Uterus (tissue), 4 donors: ENCODE measurements at places on chromosomes 2 and 18. TPM values are rescaled to one million over a fixed set of nuclear protein-coding genes. Genes with fewer than 3 reads are reported as not detected.

DNA sequence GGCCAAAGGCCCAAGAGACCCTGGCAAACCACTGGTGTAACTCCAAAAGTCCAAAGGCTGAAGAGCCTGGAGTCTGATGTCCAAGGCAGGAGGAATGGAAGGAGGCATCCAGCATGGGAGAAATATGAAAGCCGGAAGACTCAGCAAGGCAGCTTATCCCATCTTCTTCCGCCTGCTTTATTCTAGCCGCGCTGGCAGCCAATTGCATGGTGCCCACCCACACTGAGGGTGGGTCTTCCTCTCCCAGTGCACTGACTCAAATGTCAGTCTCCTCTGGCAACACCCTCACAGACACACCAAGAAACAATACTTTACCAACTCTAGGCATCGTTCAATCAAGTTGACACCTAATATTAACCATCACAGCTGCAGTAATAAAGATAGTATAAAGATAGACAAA is 34.1 kb downstream of the MAPK4 start:
- DNase-seq, result no peak

DNA sequence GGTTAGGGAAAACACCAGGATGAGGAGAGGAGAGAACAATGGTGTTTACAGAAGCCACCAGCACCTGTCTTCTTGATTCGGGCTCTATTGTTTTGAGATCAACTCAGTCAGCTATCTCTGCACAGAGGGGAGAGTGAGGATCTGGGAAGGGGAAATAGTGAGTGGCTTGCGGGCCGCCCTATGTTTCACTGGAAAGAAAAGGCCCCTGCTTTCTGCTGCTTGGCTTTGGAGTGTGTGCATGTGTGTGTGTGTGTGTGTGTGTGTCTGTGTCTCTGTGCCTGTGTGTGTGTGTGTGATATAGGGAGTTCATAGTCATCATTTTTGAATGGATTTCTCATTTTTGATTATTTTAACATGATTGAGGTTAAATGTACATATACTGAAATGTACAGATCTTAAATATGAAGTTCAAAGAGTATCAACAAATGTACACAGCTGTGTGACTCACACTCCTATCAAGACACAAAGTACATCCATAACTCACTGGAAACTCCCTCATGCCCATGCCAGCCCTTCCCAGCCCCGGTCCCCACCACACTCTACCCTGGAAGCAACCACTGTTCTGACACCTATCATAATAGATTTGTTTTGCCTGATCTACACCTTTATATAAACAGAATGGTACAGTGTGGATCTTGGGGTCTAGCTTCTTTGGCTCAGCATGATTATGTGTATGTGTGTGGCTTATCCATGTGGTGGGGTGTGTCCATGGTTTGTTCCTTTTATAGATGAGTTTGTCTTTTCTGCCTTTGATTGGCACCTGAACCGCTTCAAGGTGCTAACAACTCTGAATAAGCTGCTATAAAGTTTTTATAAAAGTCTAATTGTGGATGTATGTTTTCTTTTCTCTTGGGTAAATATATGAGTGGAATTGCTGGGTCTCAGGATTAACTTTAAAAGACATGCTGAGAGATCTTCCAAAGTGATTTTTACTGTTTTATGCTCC is 258.3 kb downstream of the SETBP1 start:
- DNase-seq, result no peak

DNA sequence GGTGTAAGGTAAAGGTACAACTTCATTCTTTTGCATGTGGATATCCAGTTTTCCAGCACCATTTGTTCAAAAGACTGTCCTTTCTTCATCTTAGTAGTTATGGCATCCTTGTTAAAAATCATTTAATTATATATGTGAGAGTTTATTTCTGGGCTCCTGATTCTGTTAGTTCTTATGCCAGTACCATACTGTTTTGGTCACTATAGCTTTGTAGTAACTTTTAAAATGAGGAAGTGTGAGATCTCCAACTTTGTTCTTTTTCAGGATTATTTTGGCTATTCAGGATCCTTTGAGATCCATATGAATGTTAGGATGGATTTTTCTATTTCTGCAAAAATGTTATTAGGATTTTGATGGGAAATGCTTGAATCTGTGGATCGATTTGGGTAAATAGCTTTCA is 16.8 kb downstream of the ACTR3 start:
- no peak for DNase-seq

SERPINB3 gene
- total RNA-seq, result not detected

FSHR gene
- not detected for total RNA-seq

DNA sequence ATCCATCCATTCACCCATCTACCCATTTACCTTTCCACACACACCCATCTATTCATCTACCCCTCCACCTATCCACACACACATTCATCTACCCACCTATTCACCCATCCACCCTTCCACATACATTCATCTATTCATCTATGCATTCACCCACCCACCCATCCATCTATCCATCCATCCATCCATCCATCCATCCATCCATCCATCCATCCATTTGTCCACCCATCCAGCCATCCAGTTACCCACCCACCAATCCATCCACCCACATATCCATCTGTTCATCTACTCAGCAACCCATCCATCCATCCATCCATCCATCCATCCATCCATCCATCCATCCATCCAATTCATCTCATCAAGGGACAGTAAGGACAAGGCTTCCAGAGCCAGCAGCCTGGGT is 74.0 kb downstream of the INHBB start:
- DNase-seq, result no peak

PDK1 gene
- 13.7 TPM for total RNA-seq

- no peak for DNase-seq
Measured at GRCh38 chr18:79483971-79484491, 88.3 kb downstream of the NFATC1 start.

CELF4 gene
- not detected for total RNA-seq

DNA sequence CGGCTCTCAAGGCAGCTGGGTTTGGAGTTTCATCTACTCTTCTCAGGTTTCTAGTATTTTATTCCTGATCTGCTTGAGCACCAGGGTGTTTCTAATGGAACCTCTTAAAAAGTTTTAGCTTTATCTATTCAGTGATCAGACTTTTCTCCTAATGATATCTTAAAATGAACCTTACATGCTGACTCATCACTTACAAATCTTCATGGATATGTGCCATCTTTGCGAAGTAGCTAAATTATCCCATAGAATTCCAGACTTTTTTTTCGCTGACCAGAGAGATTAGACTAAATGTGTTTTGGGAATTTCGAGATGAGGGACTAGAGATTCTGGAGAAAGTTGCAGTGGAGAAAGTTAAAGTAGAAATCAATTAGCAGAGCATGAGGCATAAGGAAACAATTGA is 401.0 kb downstream of the GRB14 start:
- no peak for DNase-seq

DNA sequence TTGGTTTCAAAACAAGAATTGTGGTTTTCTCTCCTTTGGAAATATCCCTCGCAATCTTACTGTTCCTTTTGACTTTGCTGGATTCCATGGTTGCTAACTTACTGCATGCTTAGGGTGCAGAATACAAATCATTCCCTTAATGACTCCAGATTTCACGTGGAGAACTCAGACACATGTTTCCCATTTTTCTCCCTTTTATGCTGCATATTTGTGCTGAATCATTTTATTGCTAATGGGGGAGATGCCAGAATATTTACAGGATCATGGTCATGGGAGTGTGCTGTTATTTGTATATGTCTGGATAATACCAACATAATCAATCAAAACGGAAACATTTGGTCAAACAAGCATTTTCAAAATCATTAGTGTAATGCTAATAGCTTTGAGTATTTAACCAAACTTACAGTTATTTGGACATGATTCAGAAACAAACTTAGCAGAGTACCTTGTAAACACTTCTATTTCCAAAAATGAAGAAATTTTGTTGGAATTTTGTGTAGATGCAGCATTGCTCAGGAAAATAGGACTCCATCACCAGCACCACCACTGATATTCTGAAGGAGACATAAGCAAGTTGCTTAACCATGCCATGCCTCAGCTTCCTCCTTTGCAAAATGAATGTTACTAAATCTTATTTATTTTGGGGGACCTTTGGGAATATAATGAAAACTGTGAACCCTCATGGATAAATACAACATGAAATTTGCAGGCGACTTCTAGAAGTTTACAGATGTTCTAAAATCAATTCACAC is 122.5 kb upstream of the RND3 start:
- no peak for DNase-seq

TIA1 gene
- 168 TPM for total RNA-seq

- DNase-seq, result no peak
Measured at GRCh38 chr2:144996225-144996795, 476.4 kb upstream of the ZEB2 start.

- DNase-seq, result no peak
Measured at GRCh38 chr2:216787851-216788540, 71.9 kb downstream of the TNP1 start.

GRCh38 chr18:8724452-8724851 is 19.1 kb downstream of the MTCL1 start:
- no peak for DNase-seq

GREB1 gene
- 27.2 TPM for total RNA-seq

REG1A gene
- total RNA-seq, result not detected

DNA sequence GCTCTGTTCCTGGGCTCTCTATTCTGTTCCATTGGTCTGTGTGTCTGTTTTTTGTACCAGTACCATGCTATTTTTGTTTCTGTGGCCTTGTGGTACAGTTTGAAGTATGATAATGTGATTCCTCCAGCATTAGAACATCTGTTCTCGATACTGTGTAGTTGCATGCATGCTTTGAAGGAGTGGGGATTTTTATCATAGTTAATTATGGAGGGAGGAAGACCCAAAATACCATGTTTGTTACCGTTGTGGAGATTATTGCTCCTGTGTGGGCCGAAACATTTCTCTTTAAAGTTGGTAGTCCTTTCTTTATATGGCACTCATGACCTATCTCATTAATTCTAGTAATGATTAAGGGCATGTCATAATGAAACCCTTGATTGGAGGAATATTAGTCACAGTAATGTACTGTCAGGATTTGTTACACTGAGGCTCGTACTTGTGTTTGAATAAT is 87.6 kb downstream of the TTC27 start:
- DNase-seq, result no peak

DNA sequence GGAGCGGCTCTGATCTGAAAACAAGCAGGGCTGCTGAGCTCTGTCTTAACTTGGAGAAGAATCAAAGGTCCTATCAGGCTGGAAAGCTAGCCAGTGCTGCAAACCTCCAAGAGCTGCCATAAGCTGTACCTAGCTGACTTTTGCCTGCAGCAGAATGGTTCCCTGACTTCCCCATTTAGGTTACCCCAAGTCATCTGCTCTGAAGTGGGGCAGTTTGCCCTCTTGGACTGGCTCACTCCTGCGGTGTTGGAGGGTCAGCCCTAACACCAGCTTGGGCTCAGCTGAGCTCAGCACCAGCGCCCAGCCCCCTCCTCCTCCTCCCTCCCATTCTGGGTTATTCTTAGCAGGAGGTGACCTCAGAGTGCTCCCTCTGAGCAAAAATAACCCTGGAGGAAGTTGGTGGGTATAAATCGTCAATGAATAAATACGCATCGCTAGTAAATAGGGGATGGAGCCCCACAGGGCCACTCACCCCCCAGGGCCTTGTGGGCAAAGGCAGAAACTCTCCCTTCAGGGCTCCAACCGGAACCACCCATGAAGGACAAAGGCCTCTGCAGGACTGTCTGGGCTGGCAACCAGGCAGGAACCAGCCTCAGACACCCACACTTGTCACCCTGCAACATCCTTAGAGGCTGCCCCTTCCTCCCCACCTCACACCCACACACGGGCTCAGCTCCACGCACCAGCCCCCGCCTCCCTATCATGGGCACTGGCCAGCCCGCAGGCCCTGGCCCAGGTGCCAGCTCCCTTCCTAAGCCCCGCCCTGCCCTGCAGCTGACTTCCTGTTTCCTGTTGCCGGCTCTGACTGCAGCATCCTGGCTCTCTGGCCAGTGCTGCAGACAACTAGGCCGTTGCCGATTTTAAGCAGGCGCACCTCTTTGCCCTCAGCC is 46.9 kb downstream of the DNMT3A start:
- DNase-seq, result peak; percentile 71
